IPS DF 6.9 (cell line): ENCODE measurements at places on chromosomes 4 and X.

- no peak for DNase-seq
These were observed 111.2 kb upstream of the PLS3 start for GRCh38 chrX:115449742-115450141.

DNA sequence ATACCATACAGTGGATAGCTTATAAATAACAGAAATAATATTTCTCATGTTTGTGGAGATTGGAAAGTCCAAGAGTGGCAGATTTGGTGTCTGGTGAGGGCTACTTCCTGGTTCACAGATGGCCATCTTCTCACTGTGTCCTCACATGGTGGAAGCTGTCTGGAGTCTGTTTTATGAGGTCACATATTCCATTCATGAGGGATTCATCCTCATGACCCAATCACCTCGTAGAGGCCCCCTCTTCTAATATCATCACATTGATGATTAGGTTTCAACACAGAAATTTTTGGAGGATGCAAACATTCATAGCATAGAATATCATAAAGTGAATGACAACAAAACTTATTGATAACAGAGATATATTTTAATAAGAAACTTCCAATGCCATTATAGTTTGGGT lies 568.0 kb downstream of the STIM2 start:
- no peak for DNase-seq

GRCh38 chr4:96972920-96973319 lies 1133.0 kb downstream of the PDHA2 start:
- no peak for DNase-seq

DNA sequence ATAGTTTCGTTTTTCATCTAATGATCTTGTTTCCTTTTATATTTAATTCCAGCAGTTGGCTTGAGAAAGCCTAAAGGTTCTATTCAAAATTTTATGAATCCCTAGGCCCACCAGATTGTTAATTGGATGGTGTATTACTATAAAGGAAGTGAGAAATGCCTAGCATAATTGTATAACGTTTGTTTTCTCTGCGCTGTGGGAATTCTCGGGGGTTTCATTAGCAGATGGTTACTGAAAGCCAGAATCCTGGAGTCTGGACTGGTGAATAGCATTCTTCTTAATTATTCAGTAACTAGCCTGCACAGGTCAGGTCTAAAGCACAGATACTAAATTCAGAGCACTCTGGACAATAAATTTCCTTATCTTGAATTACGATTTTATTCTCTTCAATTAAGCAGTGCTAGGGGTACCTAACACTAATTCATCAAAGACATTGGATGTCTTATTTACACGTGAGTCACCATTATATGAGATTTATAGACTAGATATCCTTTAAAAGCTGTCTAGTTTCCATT lies 459.4 kb downstream of the DTHD1 start:
- DNase-seq: no peak

GRCh38 chrX:75746891-75747639 lies 38.0 kb downstream of the MAGEE2 start:
- DNase-seq: no peak

DNA sequence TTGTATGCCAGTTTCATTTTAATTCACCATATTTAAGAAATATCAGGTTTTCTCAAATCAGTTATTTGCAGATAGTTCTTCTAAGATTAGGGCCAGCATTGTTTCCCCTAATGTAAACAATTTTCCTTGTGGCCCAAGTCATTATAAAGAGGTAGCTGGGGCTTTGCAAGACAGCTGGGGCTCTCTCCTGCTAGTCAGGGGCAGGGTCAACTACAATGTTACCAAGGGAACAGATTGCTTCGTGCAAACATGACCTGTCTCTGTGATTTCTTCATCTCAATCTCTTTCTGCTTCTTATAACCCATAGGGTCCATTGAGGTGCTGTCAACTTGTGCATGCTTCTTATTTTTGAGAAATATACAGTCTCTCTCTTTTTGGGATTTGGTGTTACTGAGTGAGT lies 12.1 kb downstream of the ARMCX6 start:
- DNase-seq: no peak

DNA sequence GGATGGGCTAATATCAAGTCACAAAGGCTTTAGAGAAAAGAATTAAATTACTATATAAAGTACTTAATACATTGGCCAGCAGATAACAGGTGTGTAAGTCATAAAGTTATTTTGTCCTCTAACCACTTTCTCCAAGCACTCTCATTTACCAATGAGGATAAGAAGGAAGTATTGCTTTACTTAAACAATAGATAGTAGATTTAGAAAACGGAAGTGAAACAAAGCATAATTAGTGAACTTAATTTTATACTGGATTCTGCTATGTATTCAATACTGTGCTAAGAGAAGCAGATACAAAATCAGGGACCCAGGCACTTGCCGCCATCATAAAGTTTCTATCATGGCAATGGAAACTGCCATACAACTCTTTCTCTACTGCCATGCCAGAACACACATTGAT lies 24.0 kb downstream of the AFM start:
- no peak for DNase-seq

- no peak for DNase-seq
These were observed 188.0 kb upstream of the TBC1D9 start for GRCh38 chr4:140944199-140944515.

GRCh38 chr4:13544606-13545393 lies 492 bp upstream of the NKX3-2 start:
- peak; percentile 91 for DNase-seq

DNA sequence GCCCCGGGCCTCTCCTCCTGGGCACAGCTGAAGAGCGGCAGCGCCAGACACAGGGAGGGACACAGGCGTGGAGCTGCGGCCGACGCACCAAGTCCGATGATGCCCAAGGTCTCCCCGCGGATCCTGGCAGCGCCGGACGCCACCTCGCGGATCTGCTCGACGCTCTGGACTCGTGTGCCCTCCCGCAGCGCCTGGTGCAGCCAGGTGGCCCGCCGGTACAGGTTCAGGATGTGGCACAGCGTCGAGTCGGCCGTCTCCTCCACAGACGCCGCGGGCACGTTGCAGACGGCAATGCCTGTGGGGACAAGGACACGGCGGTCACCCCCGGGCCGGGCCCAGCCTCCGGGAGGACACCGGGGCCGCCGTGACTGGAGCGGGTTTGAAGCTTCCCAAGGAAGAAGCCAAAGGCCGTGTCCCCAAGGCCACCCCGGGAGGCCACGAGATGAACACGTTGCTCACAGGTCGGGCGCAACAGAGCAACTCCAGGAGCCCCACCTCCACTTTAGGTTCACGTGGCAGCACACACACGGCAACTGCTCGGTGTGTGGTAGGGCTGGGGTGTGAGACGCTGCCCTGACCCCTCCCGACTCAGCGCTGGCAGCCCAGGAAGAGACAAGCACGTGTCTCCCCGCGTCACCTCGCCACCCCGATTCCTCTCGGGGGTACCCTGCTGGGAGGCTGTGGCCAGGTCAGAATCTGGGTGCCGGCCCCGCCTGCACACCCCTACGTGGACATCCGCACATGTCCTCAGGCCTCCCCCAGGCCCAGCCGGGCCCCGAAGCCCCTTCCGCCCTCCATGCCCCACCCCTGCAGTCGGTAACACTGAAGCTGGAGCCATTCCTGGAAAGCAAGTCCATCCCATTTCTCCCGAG lies 23.4 kb downstream of the CTBP1 start:
- no peak for DNase-seq

GRCh38 chr4:18566970-18567799 lies 545.6 kb upstream of the LCORL start:
- no peak for DNase-seq
